GM04504 (cell line): ENCODE measurements at places on chromosomes 4 and X.

GRCh38 chr4:5971078-5971450 is 47.2 kb downstream of the C4orf50 start:
- DNase-seq: no peak

- no peak for DNase-seq
Measured at GRCh38 chrX:40266490-40267333, 169.0 kb upstream of the BCOR start.

GRCh38 chrX:15574017-15574416 is 26.7 kb downstream of the ACE2 start:
- no peak for DNase-seq

GRCh38 chr4:149164282-149164681 is 651.4 kb downstream of the IQCM start:
- DNase-seq: peak; percentile 46

- DNase-seq: no peak
Measured at GRCh38 chr4:156084373-156084772, 130.7 kb upstream of the CTSO start.

DNA sequence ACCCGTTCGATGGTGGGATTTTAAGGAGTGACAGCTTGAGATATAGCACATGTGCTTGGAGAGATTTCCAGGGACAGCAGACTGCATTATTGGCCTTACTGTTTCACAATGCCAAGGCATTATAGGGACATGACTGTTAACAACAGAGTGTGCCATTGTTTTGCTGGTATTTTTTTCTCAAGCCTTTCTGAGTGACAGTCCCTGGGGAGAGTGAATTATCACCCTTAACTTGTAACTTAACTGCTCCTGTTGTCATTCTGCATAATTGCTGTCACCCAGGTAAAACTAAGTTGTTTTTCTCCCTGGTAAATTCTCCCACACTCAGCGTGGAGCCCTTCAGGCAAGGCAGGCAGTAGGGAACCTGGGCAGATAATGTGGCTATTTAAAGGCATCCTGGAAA is 989.2 kb upstream of the LCORL start:
- no peak for DNase-seq

DNA sequence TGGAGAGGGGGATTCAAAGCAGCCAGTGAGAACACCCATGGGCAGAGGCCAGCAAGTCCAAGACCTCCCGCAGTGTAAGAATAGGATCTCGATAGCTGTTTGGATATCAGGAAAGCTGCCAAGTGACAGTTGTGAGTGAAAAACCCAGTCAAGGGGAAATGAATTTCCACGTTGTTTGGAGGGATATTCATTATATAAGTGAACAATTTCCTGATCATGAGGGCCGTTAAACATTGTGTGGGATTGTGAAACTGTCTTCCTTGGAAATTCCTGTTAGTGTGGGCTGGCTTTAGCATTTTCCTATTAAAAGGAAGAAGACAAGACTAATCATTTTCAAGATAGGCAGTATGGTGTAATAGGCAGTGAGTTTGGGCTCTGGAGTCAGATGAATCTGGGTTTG is 15.0 kb downstream of the CLDN2 start:
- no peak for DNase-seq

- DNase-seq: no peak
Measured at GRCh38 chr4:126756050-126756829, 876.5 kb upstream of the INTU start.

GRCh38 chr4:170325599-170325998 is 235.8 kb upstream of the AADAT start:
- no peak for DNase-seq

DNA sequence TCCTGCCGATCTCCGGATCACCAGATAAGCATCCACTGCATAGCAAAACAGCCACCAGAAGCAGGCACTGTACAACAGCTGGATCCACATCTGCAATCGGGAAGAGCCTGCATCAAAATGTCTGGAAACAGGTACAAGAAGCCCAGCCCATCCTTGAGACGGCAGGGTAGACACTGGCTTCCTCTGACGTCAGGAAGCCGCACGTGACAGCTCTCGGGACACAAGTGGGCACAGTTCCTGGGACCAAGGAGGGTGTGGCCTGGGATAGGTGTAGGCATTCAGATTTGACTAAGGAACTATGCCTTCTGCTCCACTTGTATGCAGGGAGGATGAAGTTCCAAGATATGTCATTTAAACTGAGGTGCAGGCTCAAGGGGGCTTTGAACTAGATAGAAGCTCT is 6.3 kb downstream of the GPR143 start:
- no peak for DNase-seq

GRCh38 chr4:88807499-88807898 is 109.9 kb upstream of the NAP1L5 start:
- no peak for DNase-seq

DNA sequence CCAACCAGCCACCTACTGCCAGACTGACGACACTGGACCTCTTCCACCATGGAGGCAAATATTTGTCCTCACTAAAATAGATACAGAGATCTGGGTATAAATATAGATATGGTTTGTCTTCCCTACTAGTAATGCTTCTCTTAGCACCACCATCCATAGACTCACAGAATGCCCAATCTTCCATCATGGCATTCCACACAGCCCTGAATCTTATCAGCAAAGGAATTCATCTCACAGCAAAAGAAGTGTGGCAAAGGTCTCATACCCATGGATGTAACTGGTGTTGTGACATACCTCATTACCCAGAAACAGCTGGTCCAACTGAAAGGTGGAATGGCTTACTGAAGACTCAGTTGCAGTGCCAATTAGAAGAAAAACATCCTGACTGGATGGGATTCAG is 47.2 kb upstream of the HS6ST2 start:
- no peak for DNase-seq

DNA sequence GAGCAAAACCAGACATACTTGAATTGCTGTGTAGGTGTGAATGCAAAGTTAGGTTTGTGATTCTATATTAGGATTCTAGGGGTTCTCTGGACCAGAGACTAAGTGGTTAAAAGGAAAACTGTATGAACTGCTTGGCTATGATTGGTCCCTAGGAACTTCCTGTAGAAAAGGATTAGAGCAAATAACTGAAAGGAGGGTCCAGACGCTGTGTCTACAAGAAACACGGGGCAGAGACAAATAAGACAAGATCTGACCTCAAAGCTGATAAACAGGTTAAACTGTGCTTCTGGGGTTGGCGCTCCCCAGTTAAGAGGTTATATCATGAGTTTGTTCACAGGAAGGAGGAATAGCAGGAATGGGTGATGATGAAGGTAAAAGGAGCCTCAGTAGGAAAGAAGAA is 183.6 kb downstream of the MGST2 start:
- DNase-seq: no peak

GRCh38 chrX:15718283-15718970 is 19.6 kb upstream of the CA5B start:
- no peak for DNase-seq

GRCh38 chr4:92969650-92970379 is 666.0 kb downstream of the GRID2 start:
- DNase-seq: peak; percentile 63

GRCh38 chr4:39330353-39330752 is 35.8 kb downstream of the RFC1 start:
- no peak for DNase-seq

- DNase-seq: no peak
Measured at GRCh38 chr4:4481399-4481994, 60.4 kb downstream of the STX18 start.

- no peak for DNase-seq
Measured at GRCh38 chrX:116285501-116285900, 115.0 kb downstream of the AGTR2 start.

DNA sequence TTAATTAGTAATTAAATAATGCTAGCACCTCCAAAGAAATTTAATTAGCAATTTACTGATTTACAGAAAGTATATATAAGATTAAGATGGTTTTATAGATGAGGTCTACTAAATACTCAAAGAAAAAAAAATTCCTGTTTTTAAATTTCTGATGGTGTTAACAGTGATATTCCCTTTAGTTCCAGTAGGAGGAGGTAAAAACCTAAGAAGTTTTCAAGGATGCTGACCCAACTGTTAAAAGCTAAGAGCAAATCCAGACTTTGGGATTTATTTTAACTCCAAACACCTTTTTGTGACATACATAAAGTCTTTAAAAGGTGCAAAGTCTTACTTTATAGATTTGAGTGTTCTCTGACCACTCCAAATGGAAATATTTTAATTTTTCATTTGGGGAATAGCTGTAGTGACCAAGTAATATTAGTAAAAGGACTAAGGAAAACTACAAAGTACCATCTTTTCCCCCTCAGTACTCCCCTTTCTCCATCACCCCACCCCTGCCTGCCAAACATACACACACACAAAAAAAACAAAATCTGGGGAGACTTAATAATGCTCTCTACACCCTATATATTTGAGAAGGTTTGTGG is 34.2 kb upstream of the CSN1S1 start:
- no peak for DNase-seq

- DNase-seq: peak; percentile 44
Measured at GRCh38 chr4:128573781-128574508, 235.6 kb upstream of the JADE1 start.

DNA sequence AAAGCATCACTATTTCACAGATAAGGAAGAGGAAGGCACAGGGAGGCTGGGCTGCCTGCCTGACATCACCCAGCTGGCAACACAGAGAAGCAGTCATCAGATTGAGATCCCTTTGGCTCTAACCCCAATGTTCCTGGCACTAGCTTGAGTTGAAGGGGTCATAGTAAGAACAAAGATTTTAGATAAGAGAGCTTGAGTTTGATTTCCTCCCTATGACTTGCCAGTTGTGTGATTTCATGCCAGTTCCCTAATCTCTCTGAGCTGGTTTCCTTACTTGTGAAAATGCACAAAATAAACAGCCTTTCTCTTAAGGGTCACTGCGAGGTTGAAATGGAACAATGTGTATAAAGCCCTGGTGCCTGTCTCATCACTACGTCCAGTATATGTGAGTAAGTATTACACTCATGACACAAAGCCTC is 475.4 kb upstream of the HS3ST1 start:
- DNase-seq: no peak

GRCh38 chrX:148457279-148457678 is 43.1 kb upstream of the AFF2 start:
- DNase-seq: no peak

- no peak for DNase-seq
Measured at GRCh38 chrX:100315566-100315965, 94.5 kb downstream of the PCDH19 start.

DNA sequence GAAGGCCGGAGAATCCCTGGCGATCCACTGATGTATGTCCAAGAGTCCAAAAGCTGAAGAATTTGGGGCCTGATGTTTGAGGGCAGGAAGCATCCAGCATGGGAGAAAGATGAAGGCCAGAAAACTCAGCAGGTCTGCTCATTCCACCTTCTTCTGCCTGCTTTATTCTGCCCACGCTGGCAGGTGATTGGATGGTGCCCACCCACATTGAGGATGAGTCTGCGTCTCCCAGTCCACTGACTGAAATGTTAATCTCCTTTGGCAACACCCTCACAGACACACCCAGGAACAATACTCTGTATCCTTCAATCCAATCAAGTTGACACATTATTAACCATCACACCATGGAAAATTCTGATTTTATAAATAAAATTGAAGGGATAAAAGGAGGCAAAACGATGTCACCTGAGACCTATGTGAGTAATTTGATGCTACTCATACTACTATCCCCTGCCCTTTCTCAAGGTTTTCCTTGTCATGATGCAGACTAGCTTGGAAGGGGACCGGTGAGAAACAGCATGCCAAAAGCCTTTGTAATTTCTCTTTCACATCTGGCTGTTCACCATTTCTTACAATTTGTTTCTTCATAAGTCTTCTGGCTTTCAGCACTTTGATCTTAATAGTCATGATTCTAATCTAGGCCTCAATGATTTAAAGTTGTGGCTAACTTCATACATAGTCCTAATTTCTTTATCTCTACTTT is 9.7 kb upstream of the PYURF start:
- peak; percentile 62 for DNase-seq

DNA sequence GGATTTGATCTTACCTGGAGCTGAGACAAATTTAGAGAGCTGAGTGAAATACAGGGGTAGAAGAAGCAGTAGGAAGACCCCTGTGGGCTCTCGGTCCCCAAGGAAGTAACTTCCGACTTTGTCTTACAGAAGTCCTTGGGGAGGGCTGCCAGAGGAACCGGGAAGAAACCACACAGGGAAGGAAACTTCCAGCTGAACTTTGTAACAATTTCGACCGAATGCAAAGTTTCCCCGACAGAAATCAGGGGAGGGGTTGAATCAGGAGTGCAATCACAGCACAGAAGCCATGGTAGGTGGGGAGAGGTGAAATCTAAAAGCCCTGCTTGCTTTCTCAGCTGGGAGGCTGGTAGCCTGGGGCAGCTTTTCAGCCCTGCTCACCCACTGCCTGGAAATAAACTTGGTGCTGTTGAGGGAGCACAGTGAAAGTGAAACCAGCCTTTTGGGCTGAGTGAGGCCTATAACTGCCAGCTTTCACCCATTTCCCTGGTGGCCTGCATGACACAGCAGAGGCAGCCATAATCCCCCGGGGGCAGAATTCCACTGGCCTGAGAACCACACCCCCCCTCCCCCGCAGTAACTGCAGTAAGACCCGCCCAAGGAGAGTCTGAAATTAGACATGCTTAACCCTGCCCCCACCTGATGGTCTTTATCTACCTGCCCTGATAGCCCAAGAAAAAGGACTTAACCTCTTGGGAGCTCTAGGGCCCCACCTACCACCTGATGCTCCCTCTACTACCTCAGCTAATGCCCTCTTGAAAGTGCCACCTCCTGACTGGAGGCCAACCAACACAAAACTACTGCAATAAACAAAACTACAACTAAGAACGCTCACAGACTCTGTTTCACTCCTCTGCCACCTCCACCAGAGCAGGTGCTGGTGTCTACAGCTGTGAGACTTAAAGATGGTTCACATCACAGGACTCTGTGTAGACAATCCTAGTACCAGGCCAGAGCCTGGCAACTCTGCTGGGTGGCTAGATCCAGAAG is 248.2 kb downstream of the PARM1 start:
- DNase-seq: no peak

GRCh38 chr4:74583089-74583700 is 138.3 kb downstream of the AREG start:
- DNase-seq: no peak

DNA sequence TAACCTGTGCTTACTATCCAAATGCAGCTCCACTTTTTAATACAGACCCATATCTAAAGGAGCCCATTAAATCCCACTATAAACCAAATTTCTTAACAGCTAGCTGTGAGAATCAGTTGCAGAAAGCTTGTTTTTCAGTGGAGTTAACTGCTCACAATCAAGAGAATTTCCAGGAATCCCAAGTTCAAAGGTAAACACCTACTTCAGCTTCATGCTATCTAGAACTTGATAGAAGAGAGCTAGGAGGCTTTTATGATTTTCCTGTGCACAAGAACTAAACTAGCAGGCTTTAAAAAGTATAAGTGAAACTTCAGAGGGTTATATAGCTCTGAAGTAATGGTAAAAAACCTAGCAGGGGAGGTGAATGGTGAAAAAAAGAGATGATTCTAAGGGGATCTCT is 96.2 kb upstream of the PABPC4L start:
- no peak for DNase-seq

DNA sequence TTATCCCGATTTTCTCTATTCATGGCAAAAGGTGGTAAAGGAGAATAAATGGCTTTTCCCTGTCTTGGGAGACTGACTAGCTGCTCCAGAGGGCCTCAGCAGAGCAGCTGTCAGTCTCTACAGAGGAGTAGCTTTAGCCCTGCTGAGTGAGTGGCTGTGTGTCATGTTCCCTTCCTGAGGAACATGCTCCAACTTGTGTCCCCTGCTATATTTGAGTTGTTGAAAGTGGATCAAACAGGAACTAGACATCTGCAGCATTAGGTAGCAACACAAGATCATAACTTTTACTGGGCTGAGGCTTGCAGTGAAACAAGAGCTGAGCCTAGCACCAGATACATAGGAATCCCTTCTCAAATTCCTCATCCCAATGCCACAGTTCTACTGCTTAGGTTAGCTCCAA is 26.7 kb upstream of the PLAC1 start:
- no peak for DNase-seq
